CD4-positive, alpha-beta T cell treated with Interleukin-6 for 4 hours (primary cell): ENCODE measurements at places on chromosomes 2 and 18.
A peak's percentile ranks its signal among the peaks of the same experiment; 100 is the strongest.

DNA sequence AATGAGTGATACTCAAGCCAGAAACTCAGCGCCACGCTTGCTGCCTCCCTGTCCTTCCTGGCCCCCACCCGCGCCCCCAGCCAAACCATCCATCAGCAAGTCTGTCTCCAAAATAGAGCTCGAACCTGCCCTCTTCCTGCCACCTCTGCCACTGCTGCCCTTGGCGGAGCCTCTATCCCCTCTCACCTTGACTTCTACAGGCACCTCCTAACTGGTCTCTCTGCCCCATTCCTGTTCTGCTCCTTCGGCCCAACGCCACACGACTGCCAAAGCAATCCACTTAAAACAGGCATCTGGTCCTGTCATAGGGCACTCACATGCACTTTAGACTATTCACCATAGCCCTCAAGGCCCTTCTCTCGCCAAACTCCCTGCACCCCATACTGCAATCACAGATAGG, 210.3 kb upstream of the SMAD2 start:
- DNase-seq, result no peak

GRCh38 chr18:9139400-9140039, 2.9 kb downstream of the ANKRD12 start:
- no peak for DNase-seq

DNA sequence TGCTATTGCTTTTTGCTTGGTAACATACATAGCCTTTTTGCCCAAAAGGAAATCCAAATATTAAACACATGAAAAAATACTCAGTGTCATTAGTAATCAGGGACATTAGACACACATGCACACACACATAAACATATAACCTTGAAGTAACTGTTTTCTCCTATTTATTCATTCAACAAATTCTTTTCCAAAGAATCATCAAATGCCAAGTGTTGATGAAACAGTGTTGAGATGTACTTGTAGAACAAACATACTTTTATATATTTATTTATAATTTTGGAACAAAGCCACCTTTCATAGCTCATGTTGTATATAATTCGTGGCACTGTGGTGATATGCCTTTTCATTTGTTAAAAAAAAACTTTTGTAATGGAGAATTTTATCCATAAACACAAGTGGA, 81.0 kb downstream of the APLF start:
- DNase-seq, result no peak

GRCh38 chr2:29841386-29842004, 79.9 kb downstream of the ALK start:
- peak; percentile 4 for DNase-seq

DNA sequence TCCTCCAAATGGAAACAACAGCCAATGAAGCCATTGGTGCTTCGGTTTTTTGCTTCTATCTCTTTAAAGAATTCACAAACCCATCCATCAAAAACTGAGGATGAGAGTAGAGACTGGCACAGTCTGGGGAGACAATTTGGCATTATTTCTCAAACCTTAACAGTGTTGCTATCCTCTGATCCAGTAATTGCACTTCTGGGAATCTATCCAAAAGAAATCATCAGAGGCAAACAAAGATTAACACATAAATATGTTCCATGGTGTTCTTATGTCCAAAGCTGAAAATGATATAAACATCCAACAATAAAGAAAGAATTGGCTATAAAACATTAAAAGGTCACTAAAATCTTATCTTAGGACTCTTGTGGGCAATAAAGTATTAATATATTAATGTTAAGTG, 35.1 kb downstream of the REEP1 start:
- DNase-seq, result no peak

- DNase-seq, result no peak
These were observed 294.9 kb upstream of the FANCL start for GRCh38 chr2:58535990-58536389.

- DNase-seq, result no peak
These were observed 12.8 kb downstream of the SESTD1 start for GRCh38 chr2:179251870-179252269.

- no peak for DNase-seq
These were observed 4.5 kb upstream of the COL3A1 start for GRCh38 chr2:188969651-188970050.

DNA sequence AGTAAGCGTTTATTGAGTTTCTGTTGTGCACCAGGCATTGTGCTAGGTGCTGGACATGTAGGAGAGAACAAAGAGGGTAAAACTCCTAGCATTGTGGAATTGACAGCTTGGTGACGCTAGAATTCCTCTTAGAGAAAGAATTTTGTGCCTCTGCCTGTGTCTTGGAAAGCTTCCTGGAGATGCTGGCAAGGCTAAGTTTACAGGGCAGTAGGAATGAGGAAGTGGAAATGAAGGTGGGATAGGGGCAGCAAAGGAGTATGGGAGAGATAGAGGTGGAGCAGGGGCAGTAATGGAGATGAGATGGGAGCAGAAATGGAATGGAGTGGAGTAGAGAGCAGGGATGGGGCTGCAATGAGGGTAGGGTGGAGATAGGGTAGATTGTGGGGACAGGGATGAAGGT, 29.8 kb downstream of the GPR39 start:
- DNase-seq, result no peak

GRCh38 chr18:825891-826585, 14.0 kb upstream of the YES1 start:
- DNase-seq, result no peak

GRCh38 chr2:158670292-158670691, 124.8 kb upstream of the DAPL1 start:
- DNase-seq, result no peak

GRCh38 chr2:9162841-9163240, 43.8 kb upstream of the ASAP2 start:
- DNase-seq, result no peak

- DNase-seq, result no peak
These were observed 43.9 kb upstream of the KCNF1 start for GRCh38 chr2:10867692-10868420.

GRCh38 chr18:29912351-29912750, 1130.2 kb downstream of the DSC3 start:
- no peak for DNase-seq
